ENCODE measurements at places on chromosomes 7 and 10. TPM values are rescaled to one million over a fixed set of nuclear protein-coding genes. Genes with fewer than 3 reads are reported as not detected.

SUGCT gene
- total RNA-seq: 21.7 TPM

GRCh38 chr7:28989211-28989980 lies 31.3 kb upstream of the TRIL start:
- H3K27me3 ChIP-seq: peaks cover 7% of the 10 kb centered on the region
- peak overlapping the region; percentile 68 for H3K27ac ChIP-seq
- H3K4me3 ChIP-seq: no peak overlapping the region
- H3K36me3 ChIP-seq: no peaks in the 10 kb centered on the region
- peaks cover 39% of the 10 kb centered on the region for H3K4me1 ChIP-seq

DNA sequence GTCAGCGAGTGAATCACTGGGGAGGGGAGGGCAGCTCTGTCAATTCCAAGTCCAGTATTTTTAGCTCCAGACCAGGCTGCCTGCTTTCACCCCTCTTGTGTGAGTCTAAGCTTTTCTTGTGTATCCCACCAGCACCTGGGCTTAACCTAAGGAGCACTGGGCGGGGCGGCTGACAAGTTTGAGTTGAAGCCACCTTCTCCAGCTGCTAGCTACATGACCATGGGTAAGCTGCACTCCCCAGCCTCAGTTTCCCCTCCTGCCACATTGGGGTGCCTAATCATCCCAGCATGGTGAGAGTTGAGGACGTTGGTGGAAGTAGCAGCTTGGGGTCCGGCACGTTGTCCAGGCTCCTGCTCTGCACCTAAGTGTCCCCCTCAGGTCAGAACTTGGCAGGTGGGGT lies 89.8 kb upstream of the PCBD1 start:
- H3K27ac ChIP-seq: no peak overlapping the region
- no peak overlapping the region for H3K4me3 ChIP-seq
- no peaks in the 10 kb centered on the region for H3K4me1 ChIP-seq
- no peaks in the 10 kb centered on the region for H3K36me3 ChIP-seq
- no peak for DNase-seq

- no peaks in the 10 kb centered on the region for H3K36me3 ChIP-seq
- DNase-seq: no peak
- no peaks in the 10 kb centered on the region for H3K27me3 ChIP-seq
- no peak overlapping the region for H3K27ac ChIP-seq
- no peak overlapping the region for H3K4me3 ChIP-seq
Observed at GRCh38 chr7:141225916-141226618, 152.2 kb downstream of the TMEM178B start.

HMX3 gene
- total RNA-seq: not detected

GRCh38 chr10:4643471-4643870 lies 182.5 kb upstream of the AKR1E2 start:
- no peaks in the 10 kb centered on the region for H3K27me3 ChIP-seq
- no peaks in the 10 kb centered on the region for H3K36me3 ChIP-seq
- DNase-seq: no peak
- H3K4me1 ChIP-seq: peaks cover 9% of the 10 kb centered on the region

DNA sequence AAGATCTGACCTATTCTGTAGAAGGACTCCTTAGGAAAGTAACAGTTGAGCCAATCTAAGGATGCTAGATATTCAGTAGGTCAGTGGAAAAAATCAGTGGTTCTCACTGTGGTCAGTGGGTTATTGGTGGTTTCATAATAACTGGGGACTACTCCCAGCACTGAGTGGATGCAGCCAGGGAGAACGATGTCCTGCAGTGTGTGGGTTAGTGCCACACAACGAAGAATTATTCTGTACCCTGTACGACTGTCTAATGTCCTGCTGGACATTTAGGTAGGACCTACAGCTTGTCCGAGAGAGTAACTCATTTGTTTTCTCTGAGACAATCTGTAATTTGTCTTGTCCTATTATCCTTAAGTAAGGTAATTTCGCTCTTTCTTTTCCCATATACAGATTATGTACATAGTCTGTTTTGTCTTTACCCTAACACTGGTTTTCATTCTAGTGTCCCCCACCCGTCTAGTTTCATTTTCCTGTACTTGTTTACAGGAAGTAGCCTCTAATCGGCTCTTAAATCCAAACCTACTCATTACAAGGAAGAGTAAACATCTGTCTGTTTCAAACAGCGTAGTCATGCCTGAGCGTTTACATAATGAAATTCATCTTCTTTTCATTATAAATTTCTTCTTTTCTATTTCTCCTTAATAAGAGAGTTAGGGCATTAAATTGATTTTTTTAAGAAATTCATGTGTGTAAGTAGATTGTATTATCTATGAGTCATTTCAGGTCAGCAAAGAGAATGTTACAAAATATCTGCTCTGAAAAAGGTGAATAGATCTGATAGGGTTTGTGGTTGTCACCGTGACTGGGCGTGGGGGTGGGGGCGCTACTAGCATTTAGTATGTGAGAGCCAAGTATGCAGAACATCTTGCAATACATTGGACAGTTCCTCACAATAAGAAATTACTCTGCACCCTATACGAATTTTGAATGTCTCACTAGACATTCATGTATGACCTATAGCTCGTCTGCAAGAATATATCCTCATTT lies 8.3 kb upstream of the ZC3HAV1L start:
- H3K27ac ChIP-seq: no peak overlapping the region
- no peak overlapping the region for H3K4me3 ChIP-seq
- H3K27me3 ChIP-seq: no peaks in the 10 kb centered on the region
- no peak for DNase-seq
- no peaks in the 10 kb centered on the region for H3K4me1 ChIP-seq

DNA sequence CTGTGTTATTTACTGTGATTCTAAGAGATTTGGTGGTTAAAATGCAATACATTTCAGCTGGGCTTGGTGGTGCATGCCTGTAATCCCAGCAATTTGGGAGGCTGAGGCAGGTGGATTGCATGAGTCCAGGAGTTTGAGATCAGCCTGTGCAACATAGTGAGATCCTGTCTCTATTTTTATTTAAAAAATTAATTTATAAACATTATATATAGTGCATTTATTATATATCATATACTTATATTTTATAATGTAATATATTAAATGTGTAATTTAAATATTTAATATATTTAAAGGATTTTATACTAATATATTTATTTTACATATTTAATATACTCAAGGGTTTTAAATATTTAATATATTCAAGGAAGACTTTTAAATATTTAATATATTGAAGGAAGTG lies 402.8 kb upstream of the PCDH15 start:
- no peak for DNase-seq
- H3K36me3 ChIP-seq: no peaks in the 10 kb centered on the region
- H3K4me1 ChIP-seq: no peaks in the 10 kb centered on the region
- no peak overlapping the region for H3K4me3 ChIP-seq
- H3K27ac ChIP-seq: no peak overlapping the region

DNA sequence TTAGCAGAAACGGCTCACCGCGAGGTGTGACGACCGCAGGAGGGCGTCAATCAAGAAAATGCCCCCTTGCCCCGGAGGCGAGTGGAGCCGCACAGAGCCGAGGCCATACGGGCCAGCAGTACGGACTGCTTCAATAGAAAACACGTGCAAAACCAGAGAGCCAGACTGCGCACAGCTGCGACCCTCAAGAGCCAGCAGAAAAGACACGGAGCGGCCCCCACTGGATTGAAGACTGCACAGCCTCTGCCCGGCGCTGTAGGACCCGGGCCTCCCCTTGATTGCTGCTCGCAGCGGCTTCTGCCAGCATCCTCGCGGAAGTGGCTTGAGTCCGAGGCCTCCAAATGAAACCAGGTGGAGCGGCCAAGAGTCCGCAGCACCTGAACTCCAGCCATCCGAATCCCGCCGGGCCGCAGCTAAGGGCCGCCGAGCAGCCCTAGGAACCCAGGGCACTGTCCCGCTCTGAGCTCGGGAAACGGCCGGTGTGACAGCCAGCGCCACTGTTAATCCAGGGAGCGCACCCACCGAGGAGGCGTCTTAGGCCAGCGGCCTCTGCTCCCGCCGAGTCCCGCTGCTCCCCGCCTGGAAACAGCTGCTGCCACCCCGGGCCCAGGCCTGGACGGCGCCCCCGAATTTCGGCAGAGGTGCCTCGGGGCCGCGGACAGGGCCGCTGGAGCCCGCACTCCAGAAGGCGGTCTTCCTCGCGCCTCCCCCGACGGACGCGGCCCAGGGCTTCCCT lies 660 bp upstream of the HHEX start:
- H3K27me3 ChIP-seq: no peaks in the 10 kb centered on the region
- DNase-seq: peak; percentile 91
- H3K36me3 ChIP-seq: no peaks in the 10 kb centered on the region
- peak overlapping the region; percentile 83 for H3K4me3 ChIP-seq

- peaks cover 7% of the 10 kb centered on the region for H3K4me1 ChIP-seq
- no peaks in the 10 kb centered on the region for H3K27me3 ChIP-seq
- no peak overlapping the region for H3K4me3 ChIP-seq
- H3K27ac ChIP-seq: peak overlapping the region; percentile 32
- peak; percentile 29 for DNase-seq
- peaks cover 28% of the 10 kb centered on the region for H3K36me3 ChIP-seq
Observed at GRCh38 chr7:22944022-22944421, 69.9 kb downstream of the HYCC1 start.

GRCh38 chr7:92150450-92151017 lies 16.3 kb upstream of the CYP51A1 start:
- no peak overlapping the region for H3K27ac ChIP-seq
- H3K4me3 ChIP-seq: no peak overlapping the region
- no peaks in the 10 kb centered on the region for H3K4me1 ChIP-seq

TMEM176A gene
- not detected for total RNA-seq

DNA sequence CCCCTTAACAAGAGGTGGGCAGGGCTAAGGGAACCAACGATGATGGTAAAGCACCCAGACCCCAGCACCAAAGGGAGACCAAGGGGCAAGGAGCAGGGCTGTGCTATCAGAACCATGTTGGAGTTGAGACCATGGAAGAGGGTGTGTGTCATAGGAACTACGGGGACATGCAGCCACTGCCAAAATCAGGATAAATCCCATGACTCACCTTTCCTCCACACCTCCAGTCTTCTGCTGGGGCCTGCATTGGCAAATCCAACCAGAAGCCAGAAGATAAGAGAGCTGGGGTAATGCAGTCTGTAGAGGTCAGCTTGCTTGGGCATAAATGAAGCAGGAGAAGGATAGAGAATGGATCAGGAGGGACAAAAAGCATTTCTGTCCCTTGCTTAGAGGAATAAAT lies 42.7 kb upstream of the SMARCD3 start:
- no peak overlapping the region for H3K4me3 ChIP-seq
- no peaks in the 10 kb centered on the region for H3K36me3 ChIP-seq
- peaks cover 49% of the 10 kb centered on the region for H3K27me3 ChIP-seq
- H3K27ac ChIP-seq: no peak overlapping the region
- DNase-seq: no peak

- H3K27me3 ChIP-seq: no peaks in the 10 kb centered on the region
- DNase-seq: peak; percentile 80
- H3K36me3 ChIP-seq: no peaks in the 10 kb centered on the region
- H3K4me3 ChIP-seq: peak overlapping the region; percentile 92
Observed at GRCh38 chr10:132332433-132332754, 401 bp downstream of the LRRC27 start.

DGKB gene
- 0.88 TPM for total RNA-seq

TMEM140 gene
- total RNA-seq: 13.8 TPM

GRCh38 chr7:16891874-16892643 lies 10.3 kb upstream of the AGR3 start:
- no peak for DNase-seq
- H3K4me3 ChIP-seq: no peak overlapping the region
- no peaks in the 10 kb centered on the region for H3K4me1 ChIP-seq
- H3K27ac ChIP-seq: no peak overlapping the region

DNA sequence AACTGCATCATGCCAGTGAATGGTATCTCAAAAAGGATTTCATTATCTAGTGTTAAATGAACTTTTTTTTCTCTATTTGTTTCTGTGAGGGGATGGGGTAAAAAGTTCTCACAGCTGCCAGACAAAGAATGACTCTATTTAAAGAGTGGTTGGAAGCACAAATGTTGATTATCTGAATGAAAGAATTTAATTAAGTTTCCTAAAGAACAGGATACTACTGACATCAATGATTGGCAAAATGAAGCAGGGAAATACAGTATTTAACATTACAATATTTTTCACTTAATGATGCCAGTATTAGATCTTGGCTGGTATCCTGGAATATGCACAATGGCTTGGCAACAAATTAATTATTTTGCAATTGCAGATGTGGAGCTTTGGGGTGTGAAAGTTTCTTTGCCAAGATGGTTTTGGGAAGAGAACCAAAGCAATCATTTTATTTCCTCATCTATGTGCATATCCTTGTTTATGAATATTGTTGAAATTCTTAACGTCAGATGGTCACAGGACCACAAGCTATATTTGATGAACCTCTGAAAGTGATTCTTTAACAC lies 336.8 kb downstream of the ARL4A start:
- no peak overlapping the region for H3K4me3 ChIP-seq
- H3K36me3 ChIP-seq: no peaks in the 10 kb centered on the region
- no peaks in the 10 kb centered on the region for H3K4me1 ChIP-seq
- DNase-seq: no peak

DNA sequence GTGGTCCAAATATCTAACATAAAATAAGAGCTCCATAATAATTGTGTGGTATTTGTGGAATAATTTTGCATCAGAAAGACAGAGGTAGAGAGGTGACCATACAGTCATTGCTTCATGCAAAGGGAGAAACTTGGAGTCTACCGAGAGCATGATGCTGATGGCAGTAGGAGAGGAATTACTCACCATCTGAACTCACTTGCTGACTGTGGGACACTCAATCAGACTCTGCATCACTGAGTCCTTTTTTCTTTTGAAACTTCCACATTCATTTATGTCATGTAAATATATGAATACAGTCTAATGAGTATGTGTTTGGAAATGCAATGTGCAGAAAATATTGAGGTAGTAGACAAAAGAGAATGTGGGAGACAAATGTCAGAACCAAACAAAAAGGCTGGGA lies 933.8 kb downstream of the REEP3 start:
- H3K4me1 ChIP-seq: no peaks in the 10 kb centered on the region
- H3K4me3 ChIP-seq: no peak overlapping the region
- no peak overlapping the region for H3K27ac ChIP-seq
- no peak for DNase-seq

DNA sequence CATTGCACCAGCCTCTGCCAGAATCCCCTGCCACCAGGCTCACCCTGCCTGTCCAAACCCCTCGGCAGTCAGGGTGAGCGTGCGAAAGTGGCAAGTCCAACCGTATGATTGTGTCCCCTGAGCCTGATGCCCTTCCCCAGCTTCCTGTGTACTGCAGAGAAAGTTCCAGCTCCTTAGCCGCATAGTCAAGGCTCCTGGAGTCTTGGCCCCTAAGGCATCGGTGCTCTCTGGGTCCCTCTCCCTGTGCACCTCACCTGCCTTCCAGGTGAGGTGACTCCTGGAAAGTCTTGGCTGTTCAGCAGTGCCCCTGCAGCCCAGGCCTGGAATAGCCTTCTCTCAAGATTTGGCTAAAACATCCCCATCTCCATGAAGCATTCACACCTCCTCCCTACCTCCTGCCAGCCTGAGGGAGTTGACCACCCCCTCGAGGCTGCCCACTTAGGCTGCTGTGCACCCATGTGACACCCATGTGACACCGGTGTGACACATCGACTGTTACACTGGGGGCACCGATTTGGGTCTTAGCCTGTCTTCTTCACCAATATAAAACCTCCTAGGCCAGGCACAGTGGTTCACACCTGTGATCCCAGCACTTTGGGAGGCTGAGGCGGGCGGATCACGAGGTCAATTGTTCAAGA lies 56.1 kb upstream of the ELN start:
- peak; percentile 84 for DNase-seq
- H3K27ac ChIP-seq: no peak overlapping the region
- no peaks in the 10 kb centered on the region for H3K27me3 ChIP-seq
